ENCODE measurements at places on chromosomes 6 and 20.

- DNase-seq: no peak
These were observed 15.5 kb upstream of the CST8 start for GRCh38 chr20:23475395-23475794.

DNA sequence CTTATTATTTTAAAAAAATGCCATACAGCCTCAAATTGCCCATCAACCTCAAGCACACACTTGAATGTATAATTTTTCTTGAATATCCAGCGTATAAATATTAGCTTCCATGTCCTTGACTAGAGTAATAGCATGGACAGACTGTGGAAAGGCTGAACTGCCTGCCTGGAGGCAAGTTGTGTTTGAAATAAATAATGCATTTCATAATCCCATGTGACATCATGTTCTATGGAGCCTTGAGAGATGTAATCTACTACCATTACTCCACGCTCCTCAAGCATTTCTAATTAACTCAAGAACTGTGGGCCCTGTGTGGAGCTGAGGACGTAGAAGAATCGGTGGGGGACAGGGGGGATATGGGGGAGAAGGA lies 94.2 kb downstream of the CDS2 start:
- DNase-seq: no peak

DNA sequence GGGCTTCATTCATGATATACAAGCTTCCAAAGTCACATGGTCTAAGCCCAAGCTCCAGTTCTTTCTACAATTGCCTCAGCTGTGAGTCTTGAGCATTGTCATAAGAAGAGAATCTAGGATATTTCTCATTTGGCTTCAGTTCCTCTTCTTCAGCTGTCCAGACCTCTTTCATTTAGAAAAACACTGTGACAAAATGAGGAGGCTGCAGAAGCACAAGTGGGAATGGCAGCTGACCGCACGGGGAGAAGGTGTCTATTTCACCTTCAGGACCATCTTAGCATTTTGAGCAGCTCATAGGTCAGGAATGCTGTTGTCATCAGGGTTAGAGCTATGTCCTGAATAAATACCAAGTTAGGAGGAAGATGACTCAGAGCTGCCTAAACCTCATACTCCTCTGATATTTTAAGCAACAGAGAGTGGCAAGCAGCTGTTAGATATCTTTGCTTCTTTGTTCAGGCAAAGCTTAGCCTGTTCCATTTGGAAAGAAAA lies 390.1 kb upstream of the CITED2 start:
- no peak for DNase-seq

- no peak for DNase-seq
These were observed 38.9 kb upstream of the SLC4A11 start for GRCh38 chr20:3277686-3278465.

DNA sequence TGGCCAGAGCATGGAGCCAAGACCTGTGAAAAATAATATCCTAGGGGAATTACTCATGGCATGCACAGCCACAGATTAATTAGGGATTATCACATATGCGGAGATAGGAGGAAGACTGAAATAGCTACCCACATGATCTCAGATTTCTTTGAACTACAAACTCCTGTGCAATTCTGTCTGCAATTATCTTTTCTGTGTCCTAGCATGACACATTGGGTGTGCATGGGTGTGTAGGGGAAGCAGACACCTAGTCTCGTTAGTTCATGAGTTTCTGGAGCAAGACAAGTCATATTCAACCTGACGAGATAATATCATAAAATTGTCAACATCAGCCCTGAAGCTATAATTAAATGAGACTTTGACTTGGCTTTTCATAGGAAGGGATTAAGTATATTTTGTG lies 3.6 kb upstream of the SLC17A4 start:
- DNase-seq: no peak

GRCh38 chr6:158849899-158850806 lies 31.0 kb upstream of the EZR start:
- DNase-seq: peak; percentile 90

DNA sequence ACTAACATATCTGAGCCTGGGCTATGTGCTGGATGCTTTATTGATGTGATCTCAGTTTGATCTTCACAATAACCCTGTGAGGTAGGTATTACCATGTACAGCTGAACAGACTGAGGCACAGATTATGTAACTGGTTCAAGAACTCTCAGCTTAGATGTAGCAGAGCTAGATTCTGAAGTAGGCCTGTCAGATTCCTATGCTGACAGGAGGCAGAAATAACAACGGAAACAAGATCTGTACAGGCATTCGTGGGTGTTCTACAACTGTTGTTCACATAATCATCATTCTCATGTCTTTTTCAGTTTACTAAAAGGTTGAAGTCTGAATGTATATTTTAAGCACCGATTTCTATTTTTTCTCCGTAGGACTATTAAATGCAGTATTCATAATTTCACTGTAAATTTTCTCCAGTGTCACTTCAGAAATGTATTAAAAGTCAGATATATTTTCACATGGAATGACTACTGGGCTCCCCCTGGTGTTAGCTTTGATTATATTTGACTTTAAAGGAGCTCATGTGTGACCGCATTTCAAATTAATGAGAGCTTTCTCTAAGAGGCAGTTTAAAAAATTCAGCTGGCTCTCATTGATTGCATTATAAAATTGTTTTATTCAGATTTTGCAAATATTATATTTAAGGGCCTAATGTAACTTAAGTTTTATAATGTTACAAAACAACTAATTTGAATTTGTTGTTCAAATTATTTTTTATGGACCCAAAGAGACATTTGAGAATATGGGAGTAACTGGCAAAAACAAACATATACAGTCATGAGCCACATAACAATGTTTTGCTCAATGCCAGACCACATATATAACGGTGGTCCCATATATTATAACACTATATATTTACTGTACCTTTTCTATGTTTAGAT lies 36.4 kb upstream of the SLC17A4 start:
- DNase-seq: peak; percentile 22

- DNase-seq: no peak
These were observed 52.0 kb upstream of the FYN start for GRCh38 chr6:111925296-111925695.

GRCh38 chr6:135222623-135223022 lies 41.5 kb downstream of the MYB start:
- DNase-seq: no peak

DNA sequence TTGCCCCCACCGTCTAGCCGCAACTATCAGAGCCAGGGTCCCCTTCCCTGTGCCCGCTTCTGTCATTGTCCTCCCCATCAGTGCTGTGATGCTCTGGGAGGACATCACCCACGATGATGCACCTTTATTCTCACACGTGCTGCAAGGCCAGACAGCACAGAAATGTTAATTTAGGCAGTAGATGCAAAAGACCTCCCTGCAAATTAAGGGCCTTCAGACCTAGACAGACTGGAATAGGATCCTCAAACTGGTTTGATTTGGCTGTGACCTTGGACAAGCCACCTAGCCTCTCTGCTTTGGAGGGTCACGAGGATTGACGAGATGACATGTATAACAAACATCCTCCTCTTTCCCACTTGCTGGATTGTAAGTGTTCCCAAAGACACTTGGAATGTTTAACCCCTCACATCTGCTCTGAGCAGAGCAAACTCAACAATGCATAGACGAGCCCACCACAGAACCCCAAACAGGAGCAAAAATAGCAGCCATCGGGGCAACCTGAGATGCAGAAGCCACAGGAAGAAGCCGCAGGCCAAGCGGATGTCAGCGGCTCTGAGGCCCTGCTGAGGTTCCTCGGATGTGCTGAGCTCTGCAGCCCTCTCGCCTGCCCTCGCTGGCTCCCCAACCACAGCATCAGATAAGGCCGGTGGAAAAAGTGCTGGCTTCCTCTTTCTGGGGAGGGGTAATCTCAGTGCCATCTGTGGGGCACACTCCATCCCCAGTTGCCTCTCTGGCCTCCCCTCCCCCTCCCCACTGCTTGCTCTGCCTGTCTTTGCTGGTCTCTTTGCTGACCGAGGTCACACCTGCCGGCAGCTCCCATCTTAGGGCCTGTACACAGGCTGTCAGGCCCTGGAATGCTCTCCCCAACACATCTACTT lies 35.3 kb downstream of the TOX2 start:
- peak; percentile 70 for DNase-seq

GRCh38 chr6:24740861-24741260 lies 21.9 kb upstream of the C6orf62 start:
- DNase-seq: no peak

GRCh38 chr6:155273431-155273830 lies 9.6 kb downstream of the CLDN20 start:
- DNase-seq: no peak

GRCh38 chr20:36319356-36320260 lies 13.5 kb downstream of the DLGAP4 start:
- no peak for DNase-seq

- peak; percentile 63 for DNase-seq
These were observed 34.5 kb downstream of the HLA-A start for GRCh38 chr6:29976588-29977424.

DNA sequence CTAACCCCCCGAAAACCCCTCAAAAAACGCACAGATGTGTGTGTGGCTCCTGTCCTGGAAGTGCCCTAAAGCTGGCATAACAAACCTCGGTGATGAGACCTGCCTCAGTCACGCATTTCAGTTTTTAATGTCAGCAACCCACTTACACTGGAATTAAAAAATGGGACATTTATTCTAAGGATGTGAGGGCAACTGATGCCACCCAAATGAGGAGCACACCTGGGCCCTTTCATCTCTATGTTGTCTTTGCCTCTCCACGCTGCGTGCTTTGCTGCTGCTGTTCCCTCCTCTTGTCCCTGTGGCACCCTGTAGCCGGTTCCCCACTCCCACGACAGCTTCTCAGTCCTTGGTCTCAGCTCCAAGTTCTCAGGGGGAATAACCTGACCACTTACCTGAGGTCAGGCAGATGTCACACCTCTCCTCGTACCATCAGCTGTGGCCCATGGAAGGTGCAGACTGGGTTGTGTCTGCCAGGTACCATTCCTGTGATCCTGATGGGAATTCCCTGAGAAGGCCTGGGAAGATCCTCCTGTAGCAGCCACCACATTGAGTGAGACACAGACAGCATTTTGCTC lies 134.2 kb upstream of the THBS2 start:
- no peak for DNase-seq

DNA sequence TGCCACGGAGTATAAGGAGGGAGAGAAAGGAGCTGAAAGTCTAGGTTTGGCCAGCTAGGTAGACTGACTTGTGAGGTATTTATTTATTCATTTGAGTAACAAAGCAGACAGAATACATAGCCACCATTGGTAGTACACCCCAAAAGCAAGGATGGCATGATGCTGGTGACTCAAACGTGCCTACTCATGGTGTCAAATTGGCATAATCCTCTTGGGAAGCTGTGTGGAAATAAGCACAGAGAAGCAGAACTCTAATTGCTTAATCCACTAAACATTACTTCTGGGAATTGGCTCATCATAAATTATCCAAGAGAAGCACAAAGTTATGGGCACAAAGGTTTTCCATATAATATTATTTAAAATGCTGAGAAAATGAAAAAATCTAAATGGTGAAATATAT lies 2.5 kb downstream of the DEFB132 start:
- DNase-seq: no peak

GRCh38 chr6:28167926-28168325 lies 26.2 kb downstream of the ZKSCAN8 start:
- no peak for DNase-seq

GRCh38 chr20:33475381-33476152 lies 14.3 kb upstream of the CBFA2T2 start:
- no peak for DNase-seq

DNA sequence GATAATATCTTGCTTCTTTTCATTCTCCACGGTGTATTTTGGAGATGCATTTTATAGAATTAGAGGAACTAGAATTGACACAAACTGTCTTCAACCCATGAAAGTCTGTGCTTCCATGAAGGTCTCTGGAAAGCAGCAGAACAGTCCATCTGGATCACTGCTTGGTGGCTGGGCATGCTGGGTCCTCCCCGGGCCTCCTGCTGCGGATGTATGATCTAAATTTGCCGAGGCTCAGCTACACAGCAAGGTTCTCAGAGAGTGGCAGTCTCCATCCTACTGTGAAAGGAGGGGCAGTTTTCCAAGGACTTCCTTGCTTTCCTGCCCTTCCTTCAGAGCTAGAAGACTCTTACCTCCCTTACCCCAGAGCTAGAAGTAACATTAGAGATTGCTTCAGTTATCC lies 15.1 kb downstream of the PKIG start:
- DNase-seq: no peak

DNA sequence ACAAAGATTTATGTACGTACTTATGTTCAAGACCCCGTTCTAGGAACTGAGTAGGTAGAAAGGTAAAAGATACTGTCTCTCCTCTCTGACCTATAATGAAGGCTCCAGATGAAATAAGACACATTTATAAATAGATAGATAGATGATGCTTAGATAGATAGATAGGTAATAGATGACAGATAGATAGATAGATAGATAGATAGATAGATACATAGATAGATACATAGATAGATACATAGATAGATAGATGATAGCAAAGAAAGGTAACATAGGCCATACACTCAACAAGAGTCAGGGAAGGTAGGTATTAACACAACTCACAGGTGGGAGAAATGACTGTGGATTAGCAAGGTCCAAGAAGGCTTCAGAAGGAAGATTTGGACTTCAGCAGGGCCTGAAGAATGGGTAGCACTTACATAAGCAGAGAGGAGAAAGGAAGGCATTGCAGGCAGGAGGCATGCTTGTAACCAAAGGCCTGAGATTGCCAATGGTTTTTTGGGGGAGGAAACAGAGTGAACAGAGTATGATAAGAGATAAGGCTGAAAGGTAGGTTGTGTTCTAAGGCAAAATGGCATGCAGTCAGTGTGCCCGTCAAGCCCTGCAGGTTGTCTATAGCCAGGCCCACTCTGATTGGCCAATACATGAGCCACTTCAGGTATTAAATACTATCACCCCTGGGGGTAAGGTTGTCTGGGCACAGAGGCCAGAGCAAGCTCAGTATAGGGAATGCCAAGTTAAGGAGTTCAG lies 7.7 kb upstream of the MYB start:
- no peak for DNase-seq

GRCh38 chr20:40670253-40670652 lies 18.8 kb downstream of the MAFB start:
- DNase-seq: no peak

- no peak for DNase-seq
These were observed 88.4 kb downstream of the RTN4IP1 start for GRCh38 chr6:106540907-106541306.

- no peak for DNase-seq
These were observed 3.0 kb upstream of the LAMA4 start for GRCh38 chr6:112257178-112257855.

GRCh38 chr6:47159763-47160162 lies 117.6 kb upstream of the ADGRF1 start:
- DNase-seq: no peak

DNA sequence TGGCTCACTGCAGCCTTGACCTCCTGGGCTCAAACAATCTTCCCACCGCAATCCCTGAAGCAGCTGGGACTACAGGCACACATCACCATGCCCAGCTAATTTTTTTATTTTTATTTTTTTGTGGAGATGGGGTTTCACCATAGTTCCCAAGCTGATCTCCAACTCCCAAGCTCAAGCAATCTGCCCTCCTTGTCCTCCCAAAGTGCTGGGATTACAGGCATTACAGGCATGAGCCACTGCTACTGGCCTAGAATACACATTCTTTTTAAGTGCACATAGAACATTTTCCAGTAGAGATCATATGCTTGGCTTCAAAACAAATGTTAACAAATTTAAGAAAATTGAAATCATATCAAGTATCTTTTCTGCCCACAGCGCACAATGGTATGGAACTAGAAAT lies 176.8 kb upstream of the MARCKS start:
- no peak for DNase-seq

- no peak for DNase-seq
These were observed 278.7 kb upstream of the RNF217 start for GRCh38 chr6:124683507-124683906.
